Hypothalamus (tissue), 51 donors: ENCODE measurements at places on chromosomes 13 and 19.

DNA sequence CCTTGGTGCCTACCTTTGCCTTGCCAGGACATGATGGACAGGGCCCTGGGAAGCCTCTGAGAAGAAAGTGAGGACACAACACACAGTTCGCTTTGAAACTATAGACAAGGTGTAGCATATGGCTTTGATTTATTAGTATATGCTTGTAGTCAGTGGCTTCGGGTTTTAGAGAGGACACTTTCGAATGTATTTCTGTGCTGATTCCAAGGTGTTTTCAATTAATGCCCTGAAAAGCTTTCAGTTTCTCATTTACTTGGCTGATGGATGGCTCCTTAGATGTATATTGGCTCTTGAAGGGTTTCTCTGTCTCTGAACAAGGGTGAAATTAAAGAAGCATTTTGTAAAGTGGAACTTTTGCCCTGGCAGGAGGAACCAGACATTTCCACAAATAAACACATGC, 106.9 kb downstream of the POSTN start:
- no peak for DNase-seq

- DNase-seq: no peak
Measured at GRCh38 chr19:51724543-51724942, 752 bp upstream of the HAS1 start.

DNA sequence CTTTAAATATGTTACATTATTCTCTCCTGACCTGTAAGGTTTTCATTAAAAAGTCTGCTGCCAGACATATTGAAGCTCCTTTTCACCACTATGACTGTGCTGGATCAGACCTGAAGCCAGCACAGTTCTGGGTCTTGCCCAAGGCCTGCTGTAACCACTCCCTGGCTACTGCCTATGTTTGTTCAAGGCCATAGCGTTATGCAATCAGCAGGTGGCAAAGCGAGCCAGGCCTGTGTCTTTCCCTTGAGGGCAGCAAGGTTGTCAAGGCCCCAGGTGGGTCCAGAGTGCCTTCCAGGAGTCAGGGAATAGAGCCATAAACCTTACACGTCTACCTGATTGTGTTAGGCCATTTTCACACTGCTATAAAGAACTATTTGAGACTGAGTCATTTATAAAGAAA, 496.8 kb upstream of the PCDH9 start:
- no peak for DNase-seq

- no peak for DNase-seq
Measured at GRCh38 chr13:107743983-107744382, 471.4 kb downstream of the LIG4 start.

DNA sequence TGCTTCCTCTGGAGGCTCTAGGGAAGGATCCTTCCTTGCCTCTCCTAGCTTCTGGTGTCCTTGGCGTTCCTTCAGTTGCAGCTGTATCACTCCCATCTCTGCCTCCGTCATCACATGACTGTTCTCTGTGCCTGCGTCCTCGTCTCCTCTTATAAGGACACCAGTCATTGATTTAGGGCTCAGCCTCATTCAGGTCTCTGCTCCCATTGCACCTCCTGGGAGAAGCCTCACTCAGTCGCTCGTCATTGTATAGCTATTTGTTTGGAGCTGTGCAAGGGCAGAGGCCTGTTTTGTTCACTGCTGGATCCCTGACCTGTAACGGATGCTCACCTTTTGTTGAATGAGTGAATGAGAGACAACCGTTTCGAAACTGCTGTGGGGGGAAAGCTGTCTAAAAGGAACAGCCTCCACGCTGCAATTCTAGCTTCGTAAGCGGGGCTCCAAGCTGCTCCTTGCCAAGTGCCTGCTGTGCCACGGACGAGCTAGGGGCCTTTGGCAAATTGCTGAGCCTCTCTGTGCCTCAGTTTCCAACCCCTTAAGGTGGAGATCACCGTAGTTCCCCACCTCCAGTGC, 17.2 kb downstream of the BRSK1 start:
- no peak for DNase-seq

DNA sequence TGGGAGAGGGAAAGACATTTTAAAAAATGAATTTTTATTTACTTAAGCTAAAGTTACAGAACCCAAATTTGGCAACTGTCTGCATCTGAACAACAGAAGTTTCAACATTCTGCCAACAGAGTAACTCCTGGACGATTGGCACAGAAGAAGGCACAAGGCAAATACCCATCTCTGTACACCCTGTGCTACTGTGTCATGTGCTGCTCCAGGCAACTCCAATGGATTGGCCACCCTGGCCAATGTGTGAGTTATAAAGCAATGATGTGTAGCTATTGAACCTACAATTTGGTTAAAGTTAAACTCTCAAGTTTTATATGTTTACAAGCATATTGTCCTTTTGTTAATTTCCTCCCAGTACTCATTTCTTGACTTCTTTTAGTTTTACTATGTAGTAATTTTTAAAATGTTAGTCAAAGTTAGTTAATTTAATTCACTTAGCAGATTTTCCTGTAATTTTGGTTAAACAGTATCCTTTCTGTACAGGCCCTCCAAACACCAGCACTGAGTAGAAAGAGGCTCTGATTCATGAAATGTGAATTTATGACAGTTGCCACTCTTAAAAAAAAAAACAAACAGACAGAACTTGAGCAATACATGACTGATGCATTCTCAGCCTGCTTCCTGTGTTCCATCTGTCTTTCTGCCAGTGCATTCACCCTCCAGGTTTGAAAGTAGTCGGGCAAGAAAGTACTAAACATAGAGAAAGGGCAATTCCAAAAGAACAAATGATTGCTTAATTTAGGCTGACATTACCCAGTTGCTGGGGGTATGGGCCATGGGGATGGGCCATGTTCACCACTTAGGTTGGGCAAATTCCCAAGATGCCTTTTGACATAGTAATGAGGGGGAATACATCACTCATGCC, 5.9 kb downstream of the STARD13 start:
- DNase-seq: no peak

DNA sequence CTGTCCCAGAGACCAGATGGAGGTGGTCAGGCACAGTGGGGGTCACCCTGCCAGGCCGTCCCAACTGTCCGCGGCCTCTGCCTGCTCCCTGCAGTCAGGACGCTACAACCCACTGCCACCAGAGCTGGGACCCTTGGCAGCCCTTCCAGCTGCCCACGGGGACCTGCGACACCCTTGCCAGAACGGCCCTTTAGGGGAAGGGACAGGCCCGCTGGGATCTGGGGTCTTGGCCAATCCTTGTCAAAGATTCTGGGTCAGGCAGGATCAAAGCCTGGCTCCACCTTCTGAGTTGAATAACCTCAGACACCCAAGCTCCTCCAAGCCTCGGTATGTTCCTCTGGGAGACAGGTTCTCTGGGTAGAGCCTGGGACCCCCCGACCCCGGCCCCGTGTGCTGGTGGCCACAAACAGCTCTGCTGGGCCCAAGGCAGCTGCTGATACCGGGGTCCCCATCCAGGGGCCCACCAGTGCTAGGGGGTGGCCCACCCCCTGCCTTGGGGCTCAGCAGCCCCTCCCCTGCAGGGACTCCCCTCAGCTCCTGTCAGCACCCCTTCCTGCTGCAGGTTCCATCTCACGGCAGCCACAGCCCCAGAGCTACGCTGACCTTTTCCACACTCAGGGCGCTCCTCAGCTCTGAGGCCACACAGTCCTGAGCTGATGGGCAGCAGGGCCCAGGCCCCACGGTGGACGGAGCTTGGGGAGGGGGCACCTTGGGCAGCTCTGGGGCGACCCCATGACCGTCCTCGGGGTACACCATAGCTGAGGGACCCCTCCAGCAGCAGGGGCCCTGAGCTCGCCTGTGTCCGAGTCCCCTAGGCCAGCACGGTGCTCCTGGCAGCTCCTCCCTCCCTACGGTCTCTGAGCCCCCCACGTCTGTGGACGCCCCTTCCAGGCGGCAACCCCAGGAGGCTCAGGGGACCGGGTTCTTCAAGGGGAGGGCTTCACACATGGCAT, 18.4 kb downstream of the SBNO2 start:
- no peak for DNase-seq

GRCh38 chr13:44619651-44620050, 43.5 kb upstream of the TSC22D1 start:
- no peak for DNase-seq

DNA sequence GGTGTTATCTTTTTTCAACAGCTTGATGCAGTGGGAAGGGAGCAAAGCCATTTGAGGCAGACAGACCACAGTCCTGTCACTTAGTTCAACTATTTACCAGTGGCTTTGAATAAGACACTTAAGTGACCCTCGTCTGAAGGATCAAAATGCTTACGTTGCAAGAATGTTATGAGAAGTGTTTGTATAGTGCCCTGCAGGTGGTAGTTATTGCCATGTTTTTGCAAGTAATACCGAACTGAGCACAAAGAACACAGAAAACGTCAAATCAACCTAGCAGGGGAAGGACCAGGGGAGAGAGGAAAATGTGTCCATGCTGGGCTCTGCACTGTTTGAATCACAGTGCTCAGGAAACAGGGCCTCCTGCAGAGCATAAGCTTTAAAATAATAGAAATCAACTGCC, 2.8 kb downstream of the SOHLH2 start:
- DNase-seq: no peak

DNA sequence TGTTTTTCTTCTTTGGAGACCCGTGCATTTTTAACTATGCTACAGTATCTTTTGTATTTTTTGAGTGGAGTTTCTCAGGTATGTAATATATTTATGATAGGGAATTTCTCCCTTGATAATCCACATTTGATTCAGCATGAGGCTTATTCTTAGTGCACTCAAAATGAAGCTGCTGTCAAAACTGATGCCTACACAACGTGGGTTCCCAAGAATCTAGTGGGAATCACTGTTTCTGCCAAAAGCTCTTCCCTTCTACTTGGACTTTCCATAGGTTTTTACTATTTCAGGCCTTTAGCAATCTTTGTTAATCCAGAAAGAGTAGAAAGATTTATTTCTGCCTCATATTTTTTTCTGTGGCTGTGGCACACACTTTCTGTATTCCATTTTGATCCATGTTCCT, 1003.7 kb downstream of the SLITRK5 start:
- DNase-seq: no peak

GRCh38 chr13:39410096-39410901, 192.7 kb downstream of the LHFPL6 start:
- DNase-seq: no peak

DNA sequence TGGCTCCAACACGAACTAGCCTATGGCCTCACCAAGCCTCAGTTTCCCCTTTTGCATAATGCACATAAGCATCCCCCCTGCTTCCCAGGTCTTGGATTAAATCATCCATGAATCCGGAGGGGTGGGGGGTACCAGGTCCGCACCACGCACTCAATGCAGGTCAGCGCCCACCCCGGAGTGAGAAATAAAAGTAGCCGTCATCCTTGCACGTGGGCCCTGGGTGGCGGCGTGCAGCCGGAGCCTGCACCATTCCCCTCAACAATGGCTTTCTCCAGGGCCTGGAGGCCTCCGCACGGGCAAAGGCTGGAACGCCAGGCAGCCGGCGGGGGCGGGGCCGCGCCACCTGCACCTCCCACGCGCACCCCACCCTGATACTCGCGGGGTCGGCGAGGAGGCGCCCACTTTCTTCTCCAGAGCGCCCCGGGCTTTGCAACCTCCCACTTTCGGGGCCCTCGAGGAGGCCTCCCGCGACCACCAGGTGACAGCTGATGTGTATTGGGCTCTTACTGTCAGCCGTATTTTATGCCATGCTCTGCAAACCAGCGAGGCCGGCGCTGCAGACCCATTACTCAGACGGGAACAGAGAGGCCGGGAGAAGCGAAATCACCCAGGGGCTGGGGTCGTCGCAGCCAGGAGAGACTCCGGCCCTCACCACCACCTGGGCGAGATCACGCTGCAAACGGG, 767 bp upstream of the GADD45B start:
- DNase-seq: no peak
